ENCODE measurements at places on chromosomes 5 and 9.

- no peak for DNase-seq
Measured at GRCh38 chr9:87840134-87840533, 42.5 kb upstream of the SPATA31E1 start.

GRCh38 chr5:173863359-173863758 is 24.8 kb upstream of the CPEB4 start:
- peak; percentile 62 for DNase-seq

DNA sequence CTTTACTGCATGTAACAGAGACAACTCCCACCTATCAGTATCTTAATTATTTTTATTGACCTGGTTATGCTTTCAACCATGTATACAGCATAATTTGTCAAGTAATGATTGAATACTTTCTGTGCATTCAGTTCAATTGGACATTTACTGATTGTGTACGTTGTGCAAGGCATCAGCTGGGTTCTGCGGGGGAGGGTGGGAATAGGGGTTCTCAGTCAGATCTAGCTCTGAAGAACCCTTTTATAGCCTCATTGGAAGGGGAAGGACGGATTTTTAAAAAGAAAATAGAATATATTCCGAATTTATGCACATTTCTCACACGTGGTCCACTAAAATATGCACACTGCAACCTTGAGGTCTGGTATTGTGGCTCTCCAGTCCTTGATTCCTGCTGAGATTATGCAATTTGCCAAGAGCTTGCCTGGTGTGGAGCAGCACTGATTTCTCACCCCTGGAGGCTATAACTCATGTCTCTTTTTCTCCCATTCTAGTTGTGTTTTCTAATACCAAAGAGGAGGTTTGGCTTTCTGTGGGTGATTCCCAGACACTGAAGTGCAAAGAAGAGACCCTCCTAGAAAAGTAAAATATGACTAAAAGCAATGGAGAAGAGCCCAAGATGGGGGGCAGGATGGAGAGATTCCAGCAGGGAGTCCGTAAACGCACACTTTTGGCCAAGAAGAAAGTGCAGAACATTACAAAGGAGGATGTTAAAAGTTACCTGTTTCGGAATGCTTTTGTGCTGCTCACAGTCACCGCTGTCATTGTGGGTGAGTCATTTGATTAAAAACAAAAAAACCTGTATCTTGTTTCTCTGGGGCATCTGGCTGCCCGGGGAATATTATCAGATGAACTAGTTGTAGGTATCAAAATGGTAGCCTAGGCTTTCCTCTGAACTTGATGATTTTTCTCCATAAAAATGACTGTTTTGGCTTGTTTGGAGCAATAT is 1.7 kb downstream of the SLC1A3 start:
- DNase-seq: peak; percentile 58

DNA sequence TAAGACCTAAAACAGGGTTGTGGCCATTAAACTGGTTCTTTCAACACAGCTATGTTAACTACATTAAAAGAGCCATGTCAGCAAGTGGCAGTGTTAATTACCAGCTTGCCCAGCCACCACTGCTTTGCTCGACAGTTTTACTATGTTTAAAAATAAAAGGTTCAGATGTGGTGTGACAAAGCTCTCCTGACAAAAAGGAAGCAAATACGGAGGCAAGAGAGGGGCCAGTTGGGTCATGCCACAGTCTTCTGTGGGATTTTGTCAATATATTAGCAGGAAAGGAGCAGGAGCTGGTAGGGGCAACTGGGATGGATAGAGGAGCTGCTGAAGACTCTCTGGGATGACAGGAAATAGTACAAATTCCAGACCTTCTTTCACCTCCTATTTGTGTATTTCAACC is 113.5 kb upstream of the PCA3 start:
- no peak for DNase-seq

- no peak for DNase-seq
Measured at GRCh38 chr5:140568443-140569063, 3.9 kb downstream of the SLC35A4 start.

- peak; percentile 42 for DNase-seq
Measured at GRCh38 chr9:105118636-105119035, 125.8 kb upstream of the SLC44A1 start.

GRCh38 chr5:97167435-97167834 is 15.6 kb downstream of the RIOK2 start:
- DNase-seq: no peak

GRCh38 chr5:154368041-154368800 is 77.6 kb upstream of the SAP30L start:
- no peak for DNase-seq

- DNase-seq: no peak
Measured at GRCh38 chr9:81906671-81907070, 21.6 kb upstream of the SPATA31D4 start.

DNA sequence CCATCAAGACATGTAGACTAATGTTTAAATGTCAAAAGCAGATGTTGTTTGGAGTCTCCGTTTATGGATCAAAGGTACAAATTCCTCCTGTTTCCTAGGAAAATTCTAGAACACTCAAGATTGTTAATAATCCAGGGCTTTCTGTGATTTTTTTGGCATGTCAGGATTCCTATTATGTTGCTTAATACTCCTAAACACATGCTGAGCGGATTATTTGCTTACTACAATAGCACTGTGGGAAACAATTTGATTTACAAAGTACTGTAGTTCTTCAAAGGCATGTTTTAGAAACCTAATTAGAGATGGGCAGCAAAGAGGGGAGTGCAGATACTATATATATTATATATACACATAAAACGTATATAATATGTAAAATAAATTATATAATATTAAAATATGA is 19.0 kb upstream of the SCAMP1 start:
- no peak for DNase-seq

DNA sequence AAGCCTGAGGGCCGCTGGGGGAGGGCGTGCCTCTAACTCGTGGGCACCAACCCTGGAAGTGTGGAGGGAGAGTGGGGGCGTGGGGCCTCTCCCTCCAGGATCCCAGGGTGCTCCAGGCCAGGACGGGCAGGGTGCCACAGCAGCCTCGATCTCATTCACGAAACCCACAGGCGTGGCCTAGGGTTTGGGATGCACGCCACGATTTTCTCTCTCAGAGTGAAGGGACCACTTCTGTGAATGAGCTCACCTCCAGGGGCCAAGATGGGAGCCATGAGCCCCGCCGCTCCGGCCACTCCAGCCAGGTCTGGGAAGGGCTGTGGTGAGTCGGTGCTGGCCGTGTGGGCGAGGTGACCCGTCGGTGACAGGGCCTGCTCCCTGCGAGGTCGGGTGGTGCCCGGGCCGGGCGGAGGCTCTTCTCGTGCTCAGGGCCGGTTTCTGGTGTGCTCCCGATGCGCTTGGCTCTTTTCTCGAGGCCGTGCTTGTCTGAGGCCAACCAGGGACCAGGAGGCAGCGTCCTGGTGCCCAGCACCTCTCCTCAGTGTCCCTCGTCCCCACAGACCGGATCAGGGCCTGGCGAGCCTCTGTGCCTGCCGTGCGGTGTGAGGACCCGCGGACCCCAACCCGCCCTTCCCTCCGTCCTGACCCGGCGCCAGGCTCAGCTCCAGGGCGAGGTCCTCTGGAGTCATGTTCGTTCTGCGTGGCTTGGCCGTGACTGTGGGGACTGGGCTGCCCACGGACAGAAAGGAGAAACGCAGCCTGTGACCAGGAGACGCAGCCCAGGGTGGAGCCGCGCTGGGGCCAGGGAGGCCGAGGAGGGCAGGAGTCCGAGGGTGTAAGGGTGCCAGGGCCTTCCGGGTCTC is 31.0 kb downstream of the TPPP start:
- no peak for DNase-seq

- DNase-seq: no peak
Measured at GRCh38 chr5:14265570-14265969, 122.4 kb downstream of the TRIO start.

- no peak for DNase-seq
Measured at GRCh38 chr5:180522330-180522729, 28.2 kb downstream of the CNOT6 start.

- DNase-seq: no peak
Measured at GRCh38 chr9:115413766-115414382, 295.9 kb upstream of the TNC start.

Measured in brain (organoid and tissue), 16 donors.